ENCODE measurements at places on chromosomes 2 and 18.

DNA sequence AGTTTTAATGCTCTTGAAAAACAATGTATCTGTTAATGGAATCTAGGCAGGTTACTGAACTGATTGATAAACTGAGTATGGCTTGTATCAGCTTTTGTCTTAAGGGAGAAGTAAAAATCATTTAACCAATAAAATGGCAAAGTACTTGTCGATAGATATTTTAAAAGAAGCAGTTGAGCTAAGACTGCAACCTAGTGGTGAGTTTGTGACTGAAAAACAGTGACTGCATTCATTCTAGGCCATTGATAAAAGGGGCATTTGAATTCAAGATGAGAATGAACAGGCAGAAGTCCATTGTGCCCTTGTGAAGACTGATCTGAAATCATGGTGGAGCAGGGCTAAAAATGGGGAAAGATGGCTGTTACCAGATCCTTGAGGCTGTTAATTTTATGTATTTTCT lies 59.4 kb upstream of the MSTN start:
- DNase-seq: no peak

- DNase-seq: no peak
Measured at GRCh38 chr2:25105336-25106085, 62.9 kb downstream of the POMC start.

GRCh38 chr2:141133883-141134282 lies 996.9 kb downstream of the LRP1B start:
- no peak for DNase-seq

DNA sequence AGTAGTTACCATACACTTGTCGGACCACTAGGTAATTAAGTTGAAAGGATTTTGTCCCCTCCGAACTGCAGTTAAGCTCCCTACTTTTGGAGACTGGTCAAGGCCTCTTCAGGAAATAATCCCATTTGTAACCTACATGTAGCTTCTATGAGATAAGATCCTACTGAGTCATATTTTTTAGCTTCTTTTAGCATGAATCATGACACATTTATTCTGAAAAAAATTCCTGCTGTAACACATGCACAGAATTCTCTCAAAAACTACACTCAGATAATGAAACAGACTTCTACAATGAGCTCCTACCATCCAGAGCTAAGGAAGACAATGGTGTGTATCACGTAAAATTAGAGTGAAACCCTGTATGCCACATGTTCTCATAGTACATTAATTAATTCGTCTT lies 100.7 kb upstream of the CCDC195 start:
- no peak for DNase-seq

GRCh38 chr18:35084494-35085449 lies 43.6 kb downstream of the MAPRE2 start:
- no peak for DNase-seq

DNA sequence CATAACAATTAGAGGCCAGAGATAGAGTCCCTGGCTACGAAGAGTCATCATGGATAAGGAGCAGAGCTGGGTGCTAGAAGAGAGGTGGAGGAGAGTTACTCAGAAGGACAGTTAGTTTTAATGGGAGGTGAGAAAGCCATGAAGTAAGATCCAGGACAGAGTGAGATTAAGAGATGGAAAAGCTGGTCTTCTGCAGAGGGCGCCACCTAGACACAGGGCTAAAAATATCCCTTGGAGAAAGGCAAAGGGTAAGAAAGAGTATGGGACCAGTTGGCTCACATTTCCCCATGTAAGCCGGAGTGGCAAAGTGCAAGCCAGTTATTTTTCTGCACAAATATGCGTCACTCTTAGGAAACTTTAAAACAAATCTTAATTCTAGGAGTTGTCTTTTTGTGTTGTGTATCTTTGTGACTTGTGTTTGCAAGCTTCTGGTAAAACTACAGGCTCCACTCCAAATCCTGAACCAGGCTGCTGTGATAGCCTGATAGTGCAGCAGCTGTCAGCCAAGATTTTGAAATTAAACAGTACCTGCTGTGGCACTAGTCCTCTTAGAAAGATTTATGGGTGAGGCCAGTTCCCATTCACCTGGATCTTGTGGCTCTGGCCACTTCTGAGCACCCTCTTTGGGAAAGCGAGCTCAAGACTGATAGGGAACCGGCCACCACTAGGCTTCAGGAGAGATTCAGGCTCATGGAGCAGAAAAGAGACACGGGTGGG lies 204.2 kb downstream of the TPGS2 start:
- no peak for DNase-seq

Data from stimulated activated naive CD4-positive, alpha-beta T cell treated with Interleukin-2 at 50 U/mL for 16 hours (primary cell).